Posterior vena cava (tissue), 2 donors: ENCODE measurements at places on chromosomes 2 and 18. TPM values are rescaled to one million over a fixed set of nuclear protein-coding genes. Genes with fewer than 3 reads are reported as not detected.

DNA sequence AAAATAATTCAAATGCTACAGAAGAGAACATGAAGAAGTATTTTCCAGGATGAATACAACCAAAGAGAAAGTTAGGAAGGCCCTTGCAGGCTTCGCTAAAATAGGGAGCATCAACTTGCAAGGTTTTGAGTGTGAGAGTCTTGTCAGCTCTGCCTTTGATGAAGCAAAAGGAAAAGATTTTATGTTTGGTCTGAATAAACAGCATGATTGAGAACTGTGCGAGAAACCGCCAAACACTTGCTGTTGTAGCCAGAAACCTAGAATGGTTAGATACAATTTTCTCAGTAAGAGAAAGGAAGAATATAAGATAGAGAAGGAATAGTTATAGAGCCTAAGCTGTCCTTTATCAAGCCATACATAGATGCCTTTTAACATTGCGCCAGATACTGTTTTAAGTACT is 163.6 kb downstream of the L3MBTL4 start:
- no peak for DNase-seq

The MOCOS gene
- 1.2 TPM for total RNA-seq

GRCh38 chr2:98269274-98269673 is 77.0 kb upstream of the CNGA3 start:
- DNase-seq: no peak

GRCh38 chr2:148545390-148546256 is 98.9 kb upstream of the EPC2 start:
- DNase-seq: no peak

DNA sequence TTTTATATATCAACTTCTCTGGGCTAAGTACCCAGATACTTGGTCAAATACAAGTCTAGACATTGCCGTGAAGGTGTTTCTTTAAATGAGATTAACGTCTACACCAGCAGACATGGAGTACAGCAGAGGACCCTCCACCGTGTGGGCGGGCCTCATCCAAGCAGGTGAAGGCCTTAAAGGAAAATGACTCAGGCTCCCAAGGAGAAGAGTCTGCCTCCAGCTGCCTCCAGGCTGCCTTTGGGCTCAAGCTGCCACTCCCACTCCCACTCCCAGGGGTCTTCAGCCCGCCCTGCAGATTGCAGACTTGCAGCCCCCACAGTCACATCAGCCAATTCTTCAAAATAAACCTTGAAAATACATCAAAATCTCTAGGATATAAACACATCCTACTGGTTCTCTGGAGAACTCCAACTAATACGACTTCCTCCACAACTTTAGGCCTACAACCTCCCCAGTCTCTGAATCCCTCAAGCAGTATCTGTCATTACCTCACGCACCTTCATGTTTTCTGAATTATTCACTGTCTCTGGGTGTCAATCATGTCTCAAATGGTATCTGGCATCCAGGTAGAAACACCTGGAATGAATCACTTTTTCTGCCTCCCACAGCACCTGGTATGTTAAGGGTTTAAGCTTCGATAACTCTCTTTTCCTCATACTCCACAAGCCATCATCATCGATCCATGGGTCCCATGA is 6.9 kb downstream of the ITGB1BP1 start:
- no peak for DNase-seq

- peak; percentile 2 for DNase-seq
These were observed 3.1 kb upstream of the TMEM150A start for GRCh38 chr2:85605406-85606115.

GRCh38 chr2:203550266-203550665 is 15.2 kb upstream of the RAPH1 start:
- no peak for DNase-seq

DNA sequence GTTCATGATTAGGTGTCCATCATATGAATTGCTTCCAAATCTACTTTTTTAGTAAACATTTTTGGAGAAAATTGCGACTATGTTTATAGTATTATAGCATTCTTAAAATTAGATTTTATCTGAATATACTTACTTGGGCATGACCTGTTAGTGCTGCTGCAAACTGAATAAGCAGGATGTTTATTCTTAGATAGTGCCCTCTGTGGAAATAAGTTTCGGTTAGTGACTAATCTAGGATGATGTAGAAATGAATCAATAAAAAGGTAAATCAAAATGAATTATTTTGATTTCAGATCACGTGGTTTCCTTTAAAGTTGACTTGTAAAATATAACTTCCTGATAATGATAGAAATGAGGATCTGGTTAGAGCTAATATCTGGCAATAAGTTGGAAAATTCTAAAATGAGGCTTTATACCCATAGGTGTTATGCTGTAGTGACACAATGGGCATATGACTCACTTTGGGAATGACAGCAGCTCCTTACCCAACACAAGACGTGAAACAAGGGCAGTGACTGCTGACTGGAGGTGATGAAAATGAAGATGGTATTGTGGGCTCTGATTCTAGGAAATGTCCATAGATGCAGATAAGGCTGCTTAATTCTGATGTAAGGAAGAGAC is 165.8 kb upstream of the TCF4 start:
- DNase-seq: no peak

The MC2R gene
- not detected for total RNA-seq

The DPP4 gene
- 5.1 TPM for total RNA-seq

DNA sequence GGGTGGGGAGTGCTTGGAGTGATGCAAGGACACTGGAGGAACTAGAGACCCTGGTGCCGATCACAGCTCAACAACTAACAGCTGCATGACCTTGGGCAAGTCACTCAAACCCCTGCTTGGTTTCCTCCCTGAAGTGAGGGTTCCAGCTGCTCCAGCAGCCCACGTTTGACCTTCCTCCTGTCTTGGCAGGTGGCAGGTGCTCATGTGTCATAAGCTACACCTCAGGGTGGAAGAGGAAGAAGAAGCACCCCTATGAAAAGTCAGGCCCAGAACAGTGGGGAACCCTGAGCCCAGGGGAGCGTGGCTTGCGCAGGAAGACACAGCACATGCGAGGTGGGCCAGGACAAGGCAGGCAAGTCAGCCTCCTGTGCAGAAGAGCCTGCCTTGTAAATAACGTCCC is 42.4 kb downstream of the MRPL35 start:
- no peak for DNase-seq

GRCh38 chr2:167406558-167406957 is 518.3 kb downstream of the XIRP2 start:
- no peak for DNase-seq

GRCh38 chr18:33470216-33470615 is 29.7 kb upstream of the CCDC178 start:
- no peak for DNase-seq

DNA sequence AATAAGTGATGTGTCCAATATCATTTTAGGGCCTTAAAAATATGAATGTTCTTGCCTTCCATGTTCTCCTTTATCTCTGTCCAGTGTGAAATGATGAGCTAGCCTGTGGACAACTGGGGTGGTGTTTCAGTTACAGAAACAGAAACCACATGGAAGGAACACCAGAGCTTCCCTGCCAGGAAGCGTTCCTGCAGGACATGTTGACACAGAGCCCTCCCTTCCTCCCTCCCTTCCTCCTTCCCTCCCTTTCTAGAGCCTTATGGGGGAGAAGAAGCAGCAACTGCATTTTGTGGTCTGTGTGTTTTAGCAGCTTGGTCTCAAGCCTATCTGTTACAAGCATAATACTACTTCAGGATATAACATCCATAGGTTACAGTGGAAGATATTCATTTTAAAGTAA is 539.7 kb upstream of the NETO1 start:
- DNase-seq: no peak

- DNase-seq: no peak
These were observed 454.6 kb upstream of the TRIB2 start for GRCh38 chr2:12261986-12262680.

- DNase-seq: peak; percentile 83
These were observed 36.2 kb upstream of the ACAA2 start for GRCh38 chr18:49849331-49850217.

GRCh38 chr2:236273126-236273525 is 8.9 kb upstream of the ASB18 start:
- DNase-seq: no peak

DNA sequence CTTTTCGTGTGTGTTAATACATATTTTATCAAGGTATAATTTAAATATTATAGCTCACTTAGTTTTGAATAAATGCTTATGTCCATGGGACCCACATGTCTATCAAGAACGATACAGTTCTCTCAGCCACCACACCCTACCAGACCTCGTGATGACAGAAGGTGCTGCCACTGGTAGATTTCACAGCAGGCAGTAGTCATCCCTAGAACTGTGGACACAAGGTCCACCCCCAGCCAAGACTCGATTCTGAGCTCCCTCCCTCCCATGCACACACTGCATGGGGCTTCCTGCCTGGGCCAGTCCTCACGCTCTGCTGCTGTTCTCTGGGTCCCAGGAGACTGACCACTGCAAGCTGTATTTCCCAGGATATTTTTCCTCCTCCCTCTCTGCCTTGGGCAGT is 26.5 kb upstream of the CREB1 start:
- DNase-seq: no peak

- DNase-seq: no peak
These were observed at the start of gene PSMA8 for GRCh38 chr18:26133652-26134051. Gene PSMA8 (plus strand): TSS chr18:26133869. CDS start chr18:26133966, 97 bp downstream.

GRCh38 chr2:241308267-241308666 is 7.2 kb downstream of the HDLBP start:
- no peak for DNase-seq

DNA sequence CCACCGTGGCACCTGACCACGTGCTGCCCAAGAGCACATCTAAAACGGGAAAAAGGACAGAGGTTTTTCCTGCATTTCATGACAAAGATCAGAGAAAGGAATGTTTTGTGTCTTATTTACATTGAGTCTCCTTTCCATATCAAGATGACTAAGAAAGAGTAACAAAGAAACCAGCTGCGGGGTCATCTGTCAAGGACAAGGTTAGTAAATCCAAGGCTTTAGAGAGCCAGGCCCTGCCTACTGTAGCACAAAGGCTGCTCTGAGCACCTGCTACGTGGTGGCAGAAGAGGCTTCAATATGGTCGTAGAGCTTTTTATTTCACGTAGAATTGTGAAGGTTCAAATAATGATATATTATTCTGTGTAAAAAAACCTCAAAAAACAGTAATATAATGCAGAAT is 51.0 kb downstream of the PRELID3A start:
- DNase-seq: no peak

The ZNF804A gene
- total RNA-seq: 1.2 TPM

The LOXHD1 gene
- 0.37 TPM for total RNA-seq

DNA sequence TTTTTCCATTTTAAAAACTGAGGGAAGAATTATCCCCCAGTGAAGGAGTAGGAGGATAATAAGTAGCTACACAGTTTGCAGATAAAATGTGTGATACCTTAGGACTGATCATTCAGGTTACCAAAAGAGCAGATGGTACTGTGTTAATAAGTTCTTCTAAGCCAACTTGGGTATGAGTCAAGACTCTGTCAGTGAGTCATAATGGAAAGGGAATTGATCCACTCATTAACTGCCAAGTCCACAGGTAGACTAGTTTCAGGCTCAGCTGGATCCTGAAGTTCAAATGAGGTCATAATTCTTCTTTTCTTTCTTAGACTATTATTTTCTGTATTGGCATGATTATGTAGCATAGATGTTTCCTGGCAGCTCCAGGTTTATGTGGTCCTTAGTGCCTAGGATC is 142.4 kb upstream of the ALPP start:
- DNase-seq: no peak

The GCG gene
- not detected for total RNA-seq
